Right renal pelvis (tissue), 4 donors: ENCODE measurements at places on chromosomes 5 and 9. TPM values are rescaled to one million over a fixed set of nuclear protein-coding genes. Genes with fewer than 3 reads are reported as not detected.

GRCh38 chr5:176700239-176700847 is 53.1 kb downstream of the TSPAN17 start:
- DNase-seq: no peak

- no peak for DNase-seq
These were observed 595.6 kb downstream of the RAB3C start for GRCh38 chr5:59178482-59178881.

DNA sequence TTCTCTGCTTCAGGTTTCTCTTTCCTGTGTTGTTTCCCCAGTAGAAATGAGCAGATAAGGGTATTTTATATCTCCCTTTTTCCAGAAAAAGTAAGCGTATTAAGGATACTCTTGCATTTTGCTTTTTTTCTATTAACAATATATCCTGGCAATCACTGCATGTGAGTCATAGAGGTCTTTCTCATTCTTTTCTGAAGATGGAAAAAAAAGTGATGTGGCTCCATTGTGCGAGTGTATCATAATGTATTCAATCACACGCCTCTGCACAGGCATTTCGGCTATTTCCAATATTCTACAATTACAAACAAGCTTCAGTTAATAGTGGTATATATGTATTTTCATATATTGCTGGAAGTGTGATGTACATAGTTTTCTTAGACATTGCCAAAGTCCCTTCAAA is 155.9 kb downstream of the MED27 start:
- no peak for DNase-seq

The IGFBPL1 gene
- polyA plus RNA-seq: 1.6 TPM

DNA sequence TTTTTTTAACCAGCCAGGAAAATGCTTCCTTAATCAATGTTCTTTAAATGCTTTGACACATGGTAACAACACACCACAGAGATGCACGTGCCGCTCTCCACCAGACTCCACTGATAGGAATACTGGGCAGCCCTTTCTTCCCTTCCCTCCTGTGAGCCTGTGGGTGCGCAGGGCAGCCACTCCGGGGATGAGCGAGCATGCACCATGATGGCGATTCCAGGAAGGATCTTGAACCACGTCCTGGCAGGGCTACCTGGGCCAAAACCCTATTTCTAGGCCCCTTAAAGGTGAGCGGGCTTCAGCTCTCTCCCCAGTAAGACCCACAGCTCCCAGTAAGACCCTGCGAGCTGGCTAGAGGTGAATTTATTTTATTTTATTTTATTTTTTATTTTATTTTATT is 128.2 kb downstream of the MVB12B start:
- DNase-seq: no peak

GRCh38 chr5:146339715-146340259 is 1.1 kb downstream of the POU4F3 start:
- no peak for DNase-seq

The LCN1 gene
- not detected for polyA plus RNA-seq

The OTP gene
- polyA plus RNA-seq: not detected

- DNase-seq: no peak
These were observed 61.4 kb upstream of the ADRA1B start for GRCh38 chr5:159854916-159855315.

The PPIC gene
- polyA plus RNA-seq: 41.2 TPM
